Stimulated activated CD4-positive, alpha-beta T cell treated with anti-CD3 and anti-CD28 coated beads, Interleukin-1b, Interleukin-23, amount 100 ng/mL, for 1 hour (primary cell): ENCODE measurements at places on chromosomes 16 and 17.

- no peak for DNase-seq
These were observed 632.4 kb downstream of the CDH11 start for GRCh38 chr16:64489449-64489848.

- no peak for DNase-seq
These were observed 320.0 kb downstream of the FOXL1 start for GRCh38 chr16:86898386-86898785.

DNA sequence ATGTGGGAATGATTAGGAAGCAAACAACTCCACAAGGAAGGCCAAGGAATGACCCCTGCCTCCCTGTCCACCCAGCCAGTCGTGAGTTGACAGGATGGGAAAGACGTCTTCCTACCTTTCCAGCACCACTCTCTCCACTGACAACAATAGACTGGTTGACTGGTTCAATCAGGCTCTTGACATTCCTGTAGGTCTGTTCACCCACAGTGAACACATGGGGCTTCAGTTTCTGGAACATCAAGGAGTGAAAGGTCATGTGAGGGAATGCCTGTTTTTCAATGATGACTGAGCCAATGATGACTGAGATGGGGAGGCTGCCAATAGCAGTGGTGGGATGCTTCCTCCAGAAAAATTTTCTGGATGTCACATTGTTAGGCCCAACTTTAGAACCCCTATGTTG is 9.6 kb downstream of the MYO19 start:
- DNase-seq, result no peak

GRCh38 chr16:66572356-66572755 is 6.1 kb downstream of the CMTM1 start:
- no peak for DNase-seq

- no peak for DNase-seq
These were observed 2.3 kb downstream of the RBFOX3 start for GRCh38 chr17:79608624-79608959.

DNA sequence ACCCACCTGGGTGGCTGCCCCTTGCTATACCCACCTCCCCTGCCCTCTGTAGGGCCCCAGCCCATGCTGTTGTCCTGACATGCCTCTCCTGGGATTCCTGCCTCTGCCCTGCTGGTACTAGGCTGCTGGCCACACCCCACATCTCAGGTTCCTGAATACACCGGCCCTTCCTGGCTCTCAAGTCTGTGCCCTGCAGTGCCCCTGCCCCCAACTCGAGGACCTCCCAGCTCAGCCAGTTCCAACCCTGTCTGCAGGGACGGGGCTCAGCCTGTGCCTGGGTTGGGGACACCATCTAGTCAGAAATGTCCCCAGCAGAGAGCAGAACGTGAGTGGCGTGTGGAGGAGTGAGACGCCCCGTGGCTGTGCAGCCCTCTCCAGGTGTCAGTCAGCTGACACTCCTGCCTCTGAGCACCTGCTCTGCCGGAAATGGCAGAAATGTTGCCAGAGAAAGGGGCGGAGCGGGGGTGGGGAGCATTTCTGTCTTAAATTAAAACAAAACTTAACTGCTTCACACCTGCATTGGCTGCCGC is 28.7 kb downstream of the ACSF3 start:
- DNase-seq, result peak; percentile 22

DNA sequence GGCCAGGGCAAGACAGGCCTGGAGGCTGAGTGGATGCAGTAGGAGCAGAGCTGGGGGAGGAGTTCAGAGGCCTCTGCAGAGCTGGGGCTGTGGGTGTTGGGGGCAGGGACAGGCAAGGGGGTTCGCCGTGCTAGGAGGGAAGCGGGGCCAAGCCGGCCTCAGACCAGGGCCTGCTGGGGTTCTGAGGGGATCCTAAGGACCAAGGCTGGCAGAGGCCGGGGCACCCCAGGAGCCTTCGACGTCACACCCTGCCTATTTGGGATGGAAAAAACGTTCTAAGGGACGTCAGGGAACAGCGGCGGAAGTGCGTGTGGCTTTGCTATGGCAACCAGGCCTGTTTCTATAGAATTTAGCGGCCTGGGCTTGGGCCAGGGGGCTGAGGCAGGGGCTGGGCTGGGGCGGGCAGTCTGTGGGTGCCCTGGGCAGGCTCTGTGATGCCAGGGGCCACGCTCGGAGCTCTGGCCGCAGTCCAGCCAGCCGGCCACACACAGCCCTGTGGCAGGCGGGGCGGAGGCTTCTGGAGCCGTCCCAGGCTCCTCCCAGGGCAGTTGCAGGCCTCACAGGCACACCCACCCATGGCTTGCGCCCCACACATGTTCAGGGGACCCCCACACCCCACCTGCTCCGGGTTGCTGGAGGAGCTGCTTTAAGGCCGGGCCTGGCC is 3.7 kb downstream of the TRAF7 start:
- no peak for DNase-seq

DNA sequence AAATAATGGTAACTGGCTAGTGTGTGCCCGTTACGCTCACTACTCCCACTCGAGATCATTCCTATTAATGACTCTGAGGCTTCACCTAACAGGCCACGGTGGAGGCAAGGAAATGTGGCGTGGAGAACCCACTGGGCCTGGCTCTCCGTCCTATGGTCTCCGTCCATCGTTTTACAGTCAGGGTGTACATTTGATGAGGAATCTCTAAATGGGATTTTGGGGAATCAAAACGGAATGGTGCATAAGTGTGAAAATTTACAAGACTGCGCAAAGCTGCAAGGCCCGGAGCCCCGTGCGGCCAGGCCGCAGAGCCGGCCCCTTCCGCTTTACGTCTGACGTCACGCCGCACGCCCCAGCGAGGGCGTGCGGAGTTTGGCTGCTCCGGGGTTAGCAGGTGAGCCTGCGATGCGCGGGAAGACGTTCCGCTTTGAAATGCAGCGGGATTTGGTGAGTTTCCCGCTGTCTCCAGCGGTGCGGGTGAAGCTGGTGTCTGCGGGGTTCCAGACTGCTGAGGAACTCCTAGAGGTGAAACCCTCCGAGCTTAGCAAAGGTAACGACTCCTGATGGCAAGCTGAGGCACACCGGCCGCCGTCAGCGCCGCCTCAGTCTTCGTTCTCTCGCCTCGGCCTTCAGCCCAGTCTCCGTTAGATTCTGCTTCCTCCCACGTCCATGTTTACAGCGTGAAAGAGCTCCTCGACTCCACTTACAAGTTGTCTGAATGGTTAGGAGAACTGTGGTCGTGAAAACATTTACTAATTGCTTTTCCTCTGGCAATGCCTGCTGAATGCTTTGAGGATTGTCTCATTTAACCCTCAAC is at the start of gene RAD51C:
TSS of gene RAD51C (plus strand) at position 364 of the 817 bp plus-strand sequence. CDS start at position 406, 42 bp downstream.
- DNase-seq, result peak; percentile 54

DNA sequence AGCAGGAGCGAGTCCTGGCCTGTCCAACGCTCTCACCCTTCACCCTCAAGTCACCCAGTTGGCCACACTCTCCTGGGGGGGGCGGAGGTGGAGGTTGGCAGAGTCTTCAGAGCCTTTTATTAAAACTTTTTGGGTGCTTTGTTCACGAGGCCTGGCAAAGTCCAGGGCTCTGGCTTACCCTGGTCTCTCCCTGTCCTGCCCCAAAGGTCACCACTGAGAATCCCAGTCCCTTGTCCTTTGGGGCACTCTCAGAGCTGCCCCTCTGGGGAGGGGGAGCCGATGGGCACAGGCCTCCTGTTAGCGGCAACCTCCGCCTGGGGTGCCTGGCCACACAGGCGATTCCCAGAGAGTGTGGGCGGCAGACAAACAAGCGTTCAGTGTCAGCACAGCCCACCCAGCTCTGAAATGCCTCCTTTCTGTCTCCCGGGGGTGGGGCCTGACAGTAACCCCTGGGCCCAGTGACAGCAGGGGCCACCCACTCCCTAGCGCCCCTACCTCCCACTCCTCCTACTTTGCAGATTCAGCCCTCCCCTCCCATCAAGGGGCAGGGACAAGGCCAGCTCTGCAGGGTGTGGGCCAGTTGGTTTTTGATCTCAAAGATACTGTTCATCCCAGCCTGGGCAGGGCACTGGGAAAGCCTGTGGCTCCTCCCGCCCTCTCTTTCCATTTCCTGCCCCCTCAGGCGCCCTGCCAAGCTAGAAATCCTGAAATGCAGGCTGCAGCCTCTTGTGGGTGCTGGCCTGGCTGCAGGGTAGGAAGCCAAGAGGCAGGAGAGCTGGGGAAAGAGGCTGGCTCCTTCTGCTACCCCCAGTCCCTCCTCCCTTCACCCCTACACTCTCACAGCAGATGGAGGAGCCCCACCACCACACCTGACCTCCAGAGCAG is 36.6 kb upstream of the EMP2 start:
- DNase-seq, result no peak

- no peak for DNase-seq
These were observed 4.1 kb upstream of the C1QTNF1 start for GRCh38 chr17:79019632-79020584.

GRCh38 chr17:1376061-1376460 is 24.0 kb downstream of the YWHAE start:
- no peak for DNase-seq

DNA sequence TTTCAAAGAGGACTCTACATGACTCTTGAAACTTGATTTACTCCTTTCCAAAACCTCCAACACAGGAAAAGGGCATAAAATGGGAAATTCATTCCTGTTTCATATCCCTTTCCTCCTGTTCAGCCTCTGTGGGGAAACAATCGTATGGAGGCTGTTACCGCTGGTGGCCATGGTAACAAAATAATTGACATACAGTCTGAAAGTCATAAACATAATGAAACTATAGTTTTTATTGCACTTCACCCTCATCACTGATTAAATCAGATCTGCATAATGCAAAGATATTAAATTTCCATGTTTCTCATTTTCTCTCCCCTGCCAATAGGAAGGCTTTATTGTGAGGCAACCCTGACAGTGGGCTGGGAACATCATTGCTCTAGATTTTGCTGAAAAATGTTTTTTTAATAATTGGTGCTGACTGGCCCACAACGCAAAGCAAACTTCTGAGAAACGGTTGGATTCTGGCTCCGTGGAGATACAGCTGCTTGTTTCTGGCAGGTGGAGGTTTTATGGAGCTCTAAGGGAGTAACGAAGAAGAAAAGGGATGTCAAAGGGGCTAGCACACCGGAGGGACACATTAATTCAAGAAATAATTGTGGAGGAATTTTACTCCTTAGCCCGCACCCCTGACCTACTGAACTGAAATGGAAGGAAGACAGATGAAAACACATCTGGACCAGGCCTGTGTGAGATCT is 154.2 kb upstream of the SHISA6 start:
- no peak for DNase-seq

- DNase-seq, result no peak
These were observed 45.6 kb downstream of the LYRM1 start for GRCh38 chr16:20946015-20946629.

DNA sequence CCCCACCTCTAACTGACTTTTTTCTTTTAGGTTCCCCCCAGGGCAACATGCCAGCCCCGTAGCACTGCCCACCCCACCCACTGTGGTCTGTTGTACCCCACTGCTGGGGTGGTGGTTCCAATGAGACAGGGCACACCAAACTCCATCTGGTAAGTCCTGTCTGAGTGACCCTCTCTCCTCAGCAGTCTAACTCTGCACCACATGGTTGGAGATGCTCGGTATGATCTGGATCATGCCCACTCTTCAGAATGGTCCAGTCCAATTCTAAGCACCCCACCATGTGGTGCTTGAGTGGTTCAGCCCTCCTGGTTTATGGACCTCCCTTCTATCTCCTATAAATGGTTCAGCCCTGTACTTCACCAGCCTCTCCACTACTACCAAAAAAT is 5.9 kb downstream of the KDM6B start:
- DNase-seq, result no peak

- no peak for DNase-seq
These were observed 5.7 kb upstream of the NUP93 start for GRCh38 chr16:56724191-56724590.

- no peak for DNase-seq
These were observed 36.1 kb upstream of the CBFA2T3 start for GRCh38 chr16:89013111-89013510.

DNA sequence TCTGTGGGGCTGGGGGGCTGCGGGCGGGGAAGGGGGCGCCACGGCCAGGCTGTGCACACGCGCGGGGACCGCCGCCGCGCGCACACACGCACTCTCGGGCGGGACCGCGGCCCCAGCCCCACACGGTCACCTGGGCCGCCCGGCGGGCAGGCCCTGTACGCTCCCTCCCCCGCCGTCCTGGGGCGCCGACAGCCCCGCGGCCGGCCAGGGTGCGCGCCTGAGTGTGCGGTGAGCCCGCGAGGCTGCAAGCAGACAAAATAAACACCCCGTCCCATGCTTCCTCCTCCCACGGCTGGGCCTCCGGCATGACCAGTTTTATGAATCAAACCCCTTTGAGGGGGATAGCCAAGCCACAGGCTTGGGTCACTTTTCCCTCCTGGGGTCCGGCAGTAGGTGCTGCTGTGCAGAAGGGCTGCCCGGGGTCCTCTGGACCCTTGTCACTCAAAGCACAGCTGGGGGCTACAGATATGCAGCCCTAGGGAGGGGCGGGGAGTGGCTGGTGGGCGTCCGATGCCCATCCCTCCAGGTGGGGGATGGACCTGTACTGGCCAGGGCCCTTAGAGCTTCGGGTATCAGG is 441 bp downstream of the VASN start:
- no peak for DNase-seq

GRCh38 chr16:28943281-28943680 is 7.5 kb upstream of the NFATC2IP start:
- DNase-seq, result no peak

DNA sequence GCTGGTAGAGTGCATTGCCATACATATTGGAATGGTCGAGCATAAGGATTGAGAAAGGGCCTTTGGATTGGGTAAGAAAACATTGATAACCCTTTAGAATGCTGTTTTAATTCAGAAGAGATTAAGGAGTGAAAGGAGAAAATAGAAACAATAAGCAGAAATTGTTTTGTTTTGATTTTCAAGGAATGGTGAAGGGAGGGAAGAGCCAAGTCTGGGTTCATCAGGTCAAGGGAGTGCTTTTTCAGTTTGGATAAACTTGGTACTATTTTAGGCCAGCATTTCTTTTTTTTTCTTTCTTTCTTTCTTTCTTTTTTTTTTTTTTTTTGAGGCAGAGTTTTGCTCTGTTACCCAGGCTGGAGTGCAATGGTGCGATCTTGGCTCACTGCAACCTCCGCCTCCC is 50.3 kb downstream of the SNTB2 start:
- DNase-seq, result no peak

DNA sequence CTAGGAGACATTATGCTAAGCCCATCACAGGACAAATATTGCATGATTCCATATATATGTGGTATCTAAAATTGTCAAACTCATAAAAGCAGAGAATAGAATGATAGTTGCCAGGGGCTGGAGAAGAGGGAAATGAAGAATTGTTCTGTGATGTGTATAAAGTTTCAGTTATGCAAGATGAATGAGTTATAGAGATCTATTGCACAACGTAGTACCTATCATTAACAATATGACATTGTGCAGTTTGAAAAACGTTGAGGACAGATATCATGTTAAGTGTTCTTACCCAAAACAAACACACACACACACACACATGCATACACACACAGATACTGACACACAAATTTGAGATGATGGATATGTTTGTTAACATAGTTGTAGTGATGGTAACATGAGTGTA is 871.6 kb upstream of the GOT2 start:
- no peak for DNase-seq

- DNase-seq, result no peak
These were observed 31.1 kb upstream of the FASN start for GRCh38 chr17:82129095-82129494.
